Jurkat, Clone E6-1 (cell line): ENCODE measurements at places on chromosomes 16 and 17.

DNA sequence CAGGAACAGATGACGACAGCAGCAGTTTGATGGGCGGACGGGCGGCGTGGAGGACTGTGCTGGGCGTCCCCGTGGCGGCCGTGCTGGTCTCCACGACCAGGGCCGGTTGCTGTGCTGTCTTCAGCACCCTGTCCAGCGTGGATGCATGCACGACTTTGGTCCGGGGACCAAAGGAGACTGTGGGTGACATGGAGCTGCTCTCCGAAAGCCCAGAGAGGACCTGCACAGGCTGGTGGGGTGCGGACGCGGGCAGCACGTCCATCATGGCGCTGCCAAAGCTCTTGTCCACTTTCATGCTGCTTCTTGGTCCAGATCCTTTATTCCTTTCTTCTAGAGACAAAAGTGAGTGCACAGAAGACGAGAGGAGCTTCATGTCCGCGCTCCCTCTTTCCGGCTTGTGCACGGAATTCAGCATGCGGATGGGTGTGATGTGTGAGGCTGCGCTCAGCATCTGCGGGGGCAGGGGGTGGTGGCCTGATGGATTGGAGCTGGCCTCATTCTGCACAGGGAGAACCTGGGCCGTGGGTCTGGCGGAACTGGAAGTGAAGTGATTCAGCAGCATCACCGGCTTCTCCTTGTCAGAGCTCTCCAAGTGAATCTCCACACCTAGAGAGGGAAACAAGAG is 20.3 kb downstream of the MAP1LC3B start:
- DNase-seq = no peak

GRCh38 chr17:42055027-42055426 is 4.6 kb upstream of the C17orf113 start:
- no peak for DNase-seq

DNA sequence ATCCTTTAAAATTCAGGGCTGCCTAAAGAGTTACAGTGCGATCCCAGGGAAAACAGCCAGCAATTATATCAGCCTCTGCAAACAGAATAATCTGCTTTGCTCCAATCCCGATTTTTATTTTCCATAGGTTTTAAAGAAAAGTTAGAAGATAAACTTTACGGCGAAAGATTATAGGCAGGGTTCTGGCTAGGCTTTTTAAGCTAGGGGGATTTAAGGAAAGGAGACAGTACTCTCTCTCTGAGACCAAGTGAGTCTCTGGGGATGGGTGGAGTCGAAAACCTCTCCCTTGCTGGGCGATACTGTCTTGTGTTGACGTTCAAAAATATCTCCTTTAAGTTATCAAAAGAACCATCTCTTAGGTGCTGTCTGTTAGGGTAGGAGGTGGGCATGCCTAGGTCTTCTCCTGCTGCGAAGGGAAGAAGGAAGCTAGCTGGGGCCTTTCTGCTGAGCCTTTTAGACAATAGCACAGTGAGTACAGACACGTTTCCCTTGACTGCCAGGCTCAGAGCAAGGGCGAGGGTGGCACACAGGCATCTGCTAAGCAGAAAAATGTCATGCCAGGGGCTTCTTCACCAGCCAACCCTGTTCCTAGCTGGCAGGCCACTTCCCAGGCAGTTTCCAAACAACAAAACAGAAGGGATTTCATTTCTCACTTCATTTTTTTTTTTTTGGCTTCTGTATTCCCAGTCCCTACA is 167.9 kb upstream of the MAF start:
- no peak for DNase-seq

DNA sequence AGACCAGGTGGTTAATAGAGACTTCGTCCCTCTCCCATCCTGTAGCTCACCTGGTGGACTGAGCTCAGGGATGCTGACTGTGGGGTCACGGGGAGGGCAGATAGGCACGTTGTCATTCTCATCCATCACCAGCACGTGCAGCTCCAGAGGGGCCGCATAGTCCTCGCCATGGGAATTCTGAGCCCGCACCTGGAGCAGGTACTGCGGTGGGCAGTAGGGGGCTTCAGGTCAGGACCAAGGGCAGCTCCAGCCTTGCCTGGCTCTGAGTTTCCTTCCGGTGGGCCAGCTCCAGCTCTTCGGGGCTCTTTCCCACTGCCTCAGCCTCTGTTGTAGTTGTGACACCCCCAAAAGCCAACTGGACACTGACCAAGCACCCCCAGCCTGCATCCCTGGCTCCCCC is 5.6 kb downstream of the CDH16 start:
- DNase-seq = no peak

GRCh38 chr17:33076979-33077378 is 85.3 kb downstream of the SPACA3 start:
- no peak for DNase-seq

- DNase-seq = peak; percentile 33
Observed at GRCh38 chr16:29900102-29900887, at the start of gene ASPHD1. Gene ASPHD1, plus strand, starts transcription at chr16:29900488. Its CDS starts 484 bp downstream, at chr16:29900972.

- no peak for DNase-seq
Observed at GRCh38 chr17:27546624-27547300, 84.2 kb upstream of the LGALS9 start.

GRCh38 chr16:58563775-58564174 is 48.5 kb downstream of the SETD6 start:
- DNase-seq = no peak

GRCh38 chr16:35187665-35188225 is 1728.3 kb downstream of the TP53TG3F start:
- no peak for DNase-seq
